Gastrocnemius medialis (tissue), 4 donors: ENCODE measurements at places on chromosomes 4 and X. TPM values are rescaled to one million over a fixed set of nuclear protein-coding genes. Genes with fewer than 3 reads are reported as not detected.
A peak's percentile ranks its signal among the peaks of the same experiment; 100 is the strongest.

Gene HMGB3
- total RNA-seq: 58.3 TPM

Gene MAGEA9B
- total RNA-seq: not detected

Gene PGAM4
- not detected for total RNA-seq

Gene SLC9A7
- 25.5 TPM for total RNA-seq

Gene SLC38A5
- 0.69 TPM for total RNA-seq

Gene RTL5
- total RNA-seq: 0.44 TPM

Gene TIGD4
- total RNA-seq: 0.09 TPM

Gene MXD4
- 20.4 TPM for total RNA-seq

Gene GATA1
- total RNA-seq: not detected

Gene IQCM
- total RNA-seq: not detected

Gene CT45A10
- total RNA-seq: not detected

Gene RPA4
- not detected for total RNA-seq

Gene CXorf51B
- total RNA-seq: not detected

GRCh38 chrX:12921886-12922598, 15.6 kb downstream of the TLR8 start:
- no peak overlapping the region for H3K27ac ChIP-seq
- H3K4me1 ChIP-seq: no peaks in the 10 kb centered on the region
- no peaks in the 10 kb centered on the region for H3K36me3 ChIP-seq
- H3K27me3 ChIP-seq: no peaks in the 10 kb centered on the region
- no peak for DNase-seq

GRCh38 chrX:10381193-10381592, 224.4 kb downstream of the CLCN4 start:
- H3K27ac ChIP-seq: no peak overlapping the region
- DNase-seq: no peak
- H3K4me3 ChIP-seq: no peak overlapping the region
- H3K4me1 ChIP-seq: no peaks in the 10 kb centered on the region

DNA sequence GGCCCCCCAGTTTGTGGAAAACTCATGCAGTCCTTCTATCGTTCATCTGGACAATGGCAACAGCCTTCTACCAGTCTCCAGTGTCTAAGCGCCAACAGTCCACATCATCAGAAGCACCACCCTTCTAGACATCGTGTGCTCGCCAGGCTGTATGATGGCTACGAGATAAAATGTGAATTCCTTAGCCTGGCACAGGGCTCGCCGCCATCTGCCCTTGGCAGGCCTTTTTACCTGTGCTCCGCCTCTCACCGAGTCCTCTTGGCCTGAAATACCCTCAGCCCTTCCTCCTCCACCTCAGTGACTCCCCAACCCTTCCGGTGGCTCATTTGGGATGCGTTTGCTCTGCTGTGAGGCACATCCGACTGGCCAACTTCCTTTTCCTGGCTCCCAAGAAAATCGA, 15.9 kb upstream of the STS start:
- H3K4me3 ChIP-seq: no peak overlapping the region
- no peaks in the 10 kb centered on the region for H3K36me3 ChIP-seq
- no peak for DNase-seq
- no peak overlapping the region for H3K27ac ChIP-seq
- peaks cover 29% of the 10 kb centered on the region for H3K4me1 ChIP-seq

- no peak for DNase-seq
- no peaks in the 10 kb centered on the region for H3K36me3 ChIP-seq
- no peaks in the 10 kb centered on the region for H3K4me1 ChIP-seq
- no peak overlapping the region for H3K4me3 ChIP-seq
- H3K27me3 ChIP-seq: no peaks in the 10 kb centered on the region
These were observed 226.0 kb downstream of the VEGFC start for GRCh38 chr4:176566769-176567168.

DNA sequence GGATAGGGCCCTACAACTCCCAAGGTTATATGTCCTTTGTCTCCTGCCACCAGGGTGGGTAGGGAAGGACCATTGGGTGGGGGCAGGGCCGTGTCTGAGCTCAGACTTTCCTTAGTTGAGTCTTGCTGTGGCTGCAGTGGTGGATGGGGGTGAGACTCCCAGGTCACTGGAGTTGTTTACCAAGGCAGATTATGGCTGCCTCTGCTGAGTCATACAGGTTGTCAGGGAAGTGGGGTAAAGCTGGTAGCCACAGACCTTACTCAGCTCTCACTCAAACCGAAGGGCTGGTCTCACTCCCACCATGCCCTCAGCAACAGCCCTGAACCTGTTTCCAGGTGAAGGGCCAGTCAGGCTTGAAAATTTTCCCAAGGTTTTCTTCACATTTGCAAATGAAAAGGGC, 58.8 kb upstream of the FAAH2 start:
- no peaks in the 10 kb centered on the region for H3K27me3 ChIP-seq
- no peaks in the 10 kb centered on the region for H3K36me3 ChIP-seq
- no peak for DNase-seq
- H3K4me1 ChIP-seq: no peaks in the 10 kb centered on the region

- no peaks in the 10 kb centered on the region for H3K4me1 ChIP-seq
- H3K27ac ChIP-seq: no peak overlapping the region
- no peak for DNase-seq
- H3K27me3 ChIP-seq: no peaks in the 10 kb centered on the region
- no peaks in the 10 kb centered on the region for H3K36me3 ChIP-seq
- H3K4me3 ChIP-seq: no peak overlapping the region
These were observed 697.1 kb downstream of the GRID2 start for GRCh38 chr4:93000910-93001309.

GRCh38 chr4:41267997-41268396, 11.3 kb downstream of the UCHL1 start:
- no peak overlapping the region for H3K4me3 ChIP-seq
- no peak overlapping the region for H3K27ac ChIP-seq
- no peaks in the 10 kb centered on the region for H3K27me3 ChIP-seq
- no peak for DNase-seq

DNA sequence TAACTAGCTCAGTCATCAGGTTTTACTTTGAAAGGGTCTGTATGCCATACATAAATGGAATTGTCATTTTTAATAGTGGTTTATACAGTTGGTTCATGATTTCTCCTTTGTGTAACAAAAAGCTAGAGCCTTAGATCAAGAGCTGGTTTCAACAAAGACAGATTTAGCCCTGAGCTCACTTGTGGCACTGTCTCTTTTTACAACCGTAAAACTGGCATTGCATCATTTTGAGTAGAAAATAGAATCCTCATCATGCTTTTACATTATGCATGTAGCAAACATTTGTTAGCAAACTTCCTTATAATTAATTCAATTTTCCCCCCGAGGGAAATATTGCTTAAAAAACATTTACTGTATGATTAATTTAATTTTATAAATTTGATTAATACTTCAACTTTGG, 1871.5 kb downstream of the ARAP2 start:
- no peaks in the 10 kb centered on the region for H3K4me1 ChIP-seq
- H3K4me3 ChIP-seq: no peak overlapping the region
- no peak overlapping the region for H3K27ac ChIP-seq

GRCh38 chr4:189787216-189788031, 153.2 kb upstream of the FRG1 start:
- H3K36me3 ChIP-seq: no peaks in the 10 kb centered on the region
- no peak overlapping the region for H3K4me3 ChIP-seq
- H3K27me3 ChIP-seq: no peaks in the 10 kb centered on the region
- DNase-seq: no peak
- H3K4me1 ChIP-seq: no peaks in the 10 kb centered on the region

DNA sequence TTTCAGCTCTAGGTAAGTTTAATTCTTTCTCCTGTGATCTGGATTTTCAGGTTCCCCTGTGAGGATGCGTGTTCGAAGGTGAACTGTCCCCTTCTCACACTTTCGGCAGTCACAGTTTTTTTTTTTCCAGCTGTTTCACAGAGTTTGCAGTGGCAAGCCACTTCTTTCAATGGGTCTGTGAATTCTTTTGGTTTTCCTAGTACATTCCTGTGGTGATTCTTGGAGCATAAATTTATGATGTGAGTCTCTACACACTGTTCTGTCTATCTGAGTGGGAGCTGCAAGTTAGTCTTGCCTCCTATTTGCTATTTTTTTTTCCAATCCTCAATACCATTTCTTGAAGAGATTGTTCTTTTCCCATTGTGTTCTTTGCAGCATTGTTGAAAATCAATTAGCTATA, 595.5 kb downstream of the RAPGEF2 start:
- H3K27me3 ChIP-seq: no peaks in the 10 kb centered on the region
- no peak for DNase-seq
- no peak overlapping the region for H3K27ac ChIP-seq
- H3K36me3 ChIP-seq: no peaks in the 10 kb centered on the region
- no peak overlapping the region for H3K4me3 ChIP-seq

DNA sequence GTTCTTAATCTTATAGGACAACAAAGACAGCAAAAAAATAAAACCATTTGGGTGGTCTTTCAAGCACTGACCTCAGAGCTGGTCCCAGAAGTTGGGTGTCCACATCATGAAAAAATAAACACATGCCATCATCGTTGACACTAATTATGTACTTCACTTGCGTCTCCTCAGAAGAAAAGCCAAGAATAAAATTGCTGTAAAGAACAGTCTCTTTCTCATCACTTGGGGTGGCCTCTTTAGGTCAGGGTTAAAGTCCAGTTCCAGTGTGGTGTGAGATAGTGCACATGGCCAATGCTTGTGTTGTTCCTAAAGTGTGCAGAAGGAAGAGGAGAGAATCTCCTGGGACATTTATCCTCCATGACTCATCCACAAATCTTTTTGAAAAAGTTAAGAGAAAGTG, 49.5 kb upstream of the IBSP start:
- no peak for DNase-seq
- no peak overlapping the region for H3K4me3 ChIP-seq
- H3K4me1 ChIP-seq: no peaks in the 10 kb centered on the region
- no peak overlapping the region for H3K27ac ChIP-seq
- no peaks in the 10 kb centered on the region for H3K36me3 ChIP-seq

DNA sequence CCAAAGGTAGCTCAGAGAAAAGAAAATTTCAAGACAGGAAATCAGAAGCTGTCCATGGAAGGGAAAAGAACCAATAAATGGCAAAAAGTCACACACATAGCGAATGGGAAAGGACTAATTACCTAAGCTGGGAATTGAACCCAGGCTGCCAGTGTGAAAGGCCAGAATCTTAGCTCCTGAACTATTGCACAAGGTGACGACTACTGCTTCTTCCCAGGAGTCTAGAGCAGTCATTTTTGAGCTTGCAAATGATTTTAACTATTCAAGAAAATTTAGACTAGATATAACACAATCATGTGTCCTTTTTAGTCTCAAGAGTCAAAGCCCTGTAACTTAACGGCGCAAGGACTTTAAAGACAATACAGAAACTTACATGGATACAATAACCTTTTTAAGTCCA, 34.1 kb upstream of the ZNF81 start:
- no peak overlapping the region for H3K27ac ChIP-seq
- no peak for DNase-seq
- H3K4me3 ChIP-seq: no peak overlapping the region
- H3K36me3 ChIP-seq: no peaks in the 10 kb centered on the region
- H3K4me1 ChIP-seq: no peaks in the 10 kb centered on the region

DNA sequence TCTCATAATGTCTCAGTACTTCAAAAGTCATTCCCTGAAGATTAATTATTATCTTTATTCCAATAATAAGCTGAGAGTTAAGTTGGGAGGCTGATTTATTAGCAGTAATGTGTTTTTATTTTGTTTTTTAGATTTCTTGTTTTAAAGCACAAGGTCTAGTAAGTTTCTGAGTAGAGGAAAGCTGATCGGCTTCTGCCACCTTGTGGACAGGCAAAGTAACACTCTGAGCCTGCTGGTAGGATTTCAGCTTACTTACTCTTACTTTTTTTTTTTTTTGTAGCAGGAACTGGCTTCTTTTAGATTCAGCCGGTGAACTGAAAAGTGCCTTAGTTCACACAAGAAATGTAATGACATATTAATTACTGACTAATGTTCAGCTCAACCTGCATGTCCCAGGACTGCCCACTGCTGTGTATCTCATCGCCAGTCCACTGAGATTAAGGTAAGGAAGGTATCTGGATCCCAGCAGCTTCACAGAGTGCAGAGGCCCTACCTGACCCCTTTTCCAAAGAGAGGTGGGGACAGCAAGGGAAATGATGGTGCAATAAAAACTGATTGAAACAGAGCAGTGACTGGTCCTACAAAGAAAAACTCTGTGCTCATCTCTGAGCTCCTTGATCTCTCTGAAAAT, 126.5 kb downstream of the ADGRA3 start:
- no peak overlapping the region for H3K27ac ChIP-seq
- DNase-seq: no peak
- H3K4me1 ChIP-seq: peaks cover 6% of the 10 kb centered on the region
- H3K4me3 ChIP-seq: no peak overlapping the region
- H3K36me3 ChIP-seq: peaks cover 20% of the 10 kb centered on the region

- H3K27me3 ChIP-seq: no peaks in the 10 kb centered on the region
- H3K27ac ChIP-seq: peak overlapping the region; percentile 97
These were observed 1.3 kb downstream of the GAK start for GRCh38 chr4:930827-931193.

DNA sequence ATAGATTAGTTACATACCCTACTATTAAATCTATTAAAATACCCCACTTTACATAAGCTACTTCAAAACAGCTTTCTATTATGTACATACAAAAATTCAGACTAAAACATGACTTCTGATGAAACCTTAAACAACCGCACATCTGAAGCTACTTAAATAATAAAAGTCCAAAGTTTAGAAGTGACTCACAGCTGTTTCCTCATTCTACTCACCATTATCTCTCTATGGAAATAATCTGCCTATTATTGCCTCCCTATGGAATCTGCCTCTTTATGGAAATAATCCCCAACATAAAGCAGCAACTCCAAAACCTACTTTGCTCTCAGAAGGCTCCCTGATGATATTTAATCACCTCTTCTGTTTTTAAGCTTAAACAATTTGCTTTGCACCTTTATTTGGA, 15.7 kb upstream of the BANK1 start:
- H3K4me1 ChIP-seq: no peaks in the 10 kb centered on the region
- no peak overlapping the region for H3K4me3 ChIP-seq
- H3K36me3 ChIP-seq: no peaks in the 10 kb centered on the region
- DNase-seq: no peak
- no peak overlapping the region for H3K27ac ChIP-seq

GRCh38 chr4:79833857-79834256, 239.2 kb downstream of the ANTXR2 start:
- H3K27ac ChIP-seq: no peak overlapping the region
- no peaks in the 10 kb centered on the region for H3K36me3 ChIP-seq
- DNase-seq: no peak
- no peaks in the 10 kb centered on the region for H3K27me3 ChIP-seq
- H3K4me1 ChIP-seq: no peaks in the 10 kb centered on the region
